Progenitor cell of endocrine pancreas (in vitro differentiated cells): ENCODE measurements at places on chromosomes 16 and 17. TPM values are rescaled to one million over a fixed set of nuclear protein-coding genes. Genes with fewer than 3 reads are reported as not detected.

- H3K36me3 ChIP-seq, result peaks cover 5% of the 10 kb centered on the region
- H3K4me1 ChIP-seq, result peaks cover 22% of the 10 kb centered on the region
Measured at GRCh38 chr17:61815863-61816503, 47.3 kb downstream of the BRIP1 start.

Gene C17orf100
- 6.1 TPM in 2 replicates for total RNA-seq

GRCh38 chr17:71633391-71633849, 487.4 kb upstream of the SOX9 start:
- no peaks in the 10 kb centered on the region for H3K27me3 ChIP-seq
- peaks cover 4% of the 10 kb centered on the region for H3K4me1 ChIP-seq
- H3K4me3 ChIP-seq, result no peak overlapping the region
- DNase-seq, result no peak
- H3K36me3 ChIP-seq, result no peaks in the 10 kb centered on the region

DNA sequence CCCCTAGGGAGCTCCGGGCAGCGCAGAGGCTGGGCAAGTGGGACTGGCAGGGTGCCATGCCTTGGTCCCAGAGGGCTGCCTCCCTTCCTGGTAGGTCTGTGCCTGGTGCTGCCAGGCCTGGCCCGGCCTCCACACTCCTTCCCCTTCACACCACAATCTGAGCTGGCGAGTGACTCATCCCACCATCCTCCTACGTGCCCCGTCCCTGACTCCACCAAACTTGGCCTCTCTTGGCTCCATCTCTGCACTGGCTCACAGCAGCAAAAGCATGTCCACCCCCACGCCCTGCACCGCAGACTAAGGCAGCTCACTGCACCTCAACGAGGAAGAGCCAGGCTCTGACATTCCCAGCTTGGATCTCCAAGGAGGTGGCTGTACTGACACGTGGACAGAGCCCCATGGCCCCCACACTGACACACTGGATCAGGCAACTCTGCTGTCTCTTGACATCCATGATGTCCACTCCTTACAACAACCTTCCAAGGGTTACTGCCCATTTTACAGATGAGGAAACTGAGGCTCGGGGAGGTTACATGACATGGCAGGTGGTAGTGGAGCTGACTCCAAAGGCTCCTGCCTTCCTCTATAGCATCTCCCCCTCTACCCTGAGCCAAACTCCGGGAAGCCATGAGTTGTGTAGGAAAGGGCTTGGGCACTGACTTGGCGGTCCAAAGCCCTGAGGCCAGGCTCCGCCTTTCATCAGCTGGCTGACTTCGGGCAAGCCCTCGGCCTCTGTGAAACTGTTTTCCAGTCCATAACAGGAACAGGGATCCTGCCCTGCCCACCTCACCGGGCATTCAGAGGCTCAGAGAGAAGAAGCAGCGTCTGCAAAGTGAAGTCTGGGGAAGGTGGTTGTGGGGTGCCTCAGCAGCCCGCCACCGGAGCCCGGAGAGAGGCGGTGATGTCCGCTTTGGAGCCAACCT, 20.1 kb upstream of the KRT19 start:
- peaks cover 6% of the 10 kb centered on the region for H3K27me3 ChIP-seq
- no peak overlapping the region for H3K4me3 ChIP-seq
- no peak for DNase-seq
- H3K27ac ChIP-seq, result peak overlapping the region; percentile 94
